Endothelial cell (in vitro differentiated cells): ENCODE measurements at places on chromosomes 1 and 21.

GRCh38 chr1:115323366-115324004, 14.6 kb downstream of the NGF start:
- no peak for DNase-seq

DNA sequence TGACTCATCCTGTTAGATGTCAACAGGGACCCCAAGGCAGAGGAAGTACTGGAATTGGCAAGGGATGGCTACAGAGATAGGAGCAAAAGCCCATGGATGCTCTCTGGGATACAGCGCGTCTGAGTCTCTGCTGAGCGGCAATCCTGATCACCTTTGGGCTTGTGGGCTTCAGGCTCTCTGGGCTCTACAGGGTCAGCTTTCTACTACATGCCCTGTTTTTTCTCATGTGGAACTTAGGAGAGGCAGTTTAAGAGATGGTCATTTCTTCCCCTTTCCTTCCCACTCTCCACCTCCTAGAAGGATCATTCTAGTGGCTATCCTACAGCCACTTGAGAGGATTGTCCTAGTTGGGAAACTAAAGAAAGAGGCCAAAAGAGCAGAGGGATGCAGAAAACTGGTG, 1.3 kb downstream of the LINGO4 start:
- DNase-seq, result no peak

DNA sequence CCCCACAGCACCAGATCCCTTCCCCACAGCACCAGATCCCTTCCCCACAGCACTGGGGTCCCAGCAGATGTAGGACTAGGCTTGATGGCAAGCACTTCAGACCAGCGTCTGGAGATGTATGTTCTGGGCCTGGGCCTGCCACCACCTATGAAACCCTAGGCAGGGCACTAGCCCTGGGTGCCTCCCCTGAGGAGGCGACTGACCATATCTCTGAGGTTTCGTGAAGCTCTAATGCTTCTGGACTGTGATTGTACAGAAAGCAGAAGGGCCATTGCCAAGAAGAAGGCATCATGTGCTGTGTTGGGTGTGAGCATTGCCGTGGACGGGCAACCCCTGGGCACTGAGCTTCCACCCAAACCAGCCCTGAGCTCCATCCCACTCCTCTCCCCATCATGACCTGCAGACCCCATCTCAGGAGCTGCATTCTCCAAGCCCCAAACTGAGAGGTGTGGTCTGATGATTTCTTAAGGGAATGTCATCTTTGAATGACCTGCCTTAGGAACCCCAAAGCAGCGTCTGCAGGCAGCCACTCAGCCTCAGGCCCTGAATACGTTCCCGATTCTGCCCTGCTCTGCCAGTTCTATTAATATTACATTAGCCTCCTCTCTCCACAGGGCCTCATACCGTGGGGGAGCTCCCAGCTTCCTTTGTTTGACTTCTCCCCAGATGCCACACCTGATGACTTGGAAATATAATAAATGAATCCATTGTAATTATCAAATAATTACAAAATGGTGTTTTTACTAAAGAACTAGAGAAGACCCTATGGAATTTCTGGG, 163.4 kb downstream of the TRIM33 start:
- no peak for DNase-seq

DNA sequence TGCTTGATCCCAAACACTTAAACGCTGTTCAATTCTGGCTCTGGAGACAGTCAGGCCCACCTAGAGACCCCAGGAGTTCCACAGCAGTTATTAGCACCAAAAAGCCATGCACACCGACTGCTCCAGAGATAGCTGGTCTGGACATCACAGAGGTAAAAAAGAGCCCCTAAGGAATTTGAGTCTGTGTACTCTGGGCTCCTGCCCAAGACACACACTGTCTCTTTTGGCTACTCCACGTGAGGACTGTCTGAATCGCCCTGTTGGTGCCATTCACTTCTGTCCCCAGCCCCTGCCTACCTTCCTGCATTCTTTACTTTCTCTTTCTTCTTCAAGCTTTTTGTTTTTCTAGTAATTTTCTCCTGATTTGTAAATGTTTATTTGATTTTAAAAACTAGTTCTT, 197.4 kb downstream of the ADGRL2 start:
- DNase-seq, result no peak

GRCh38 chr1:17441265-17441992, 2.0 kb upstream of the RCC2 start:
- DNase-seq, result no peak

DNA sequence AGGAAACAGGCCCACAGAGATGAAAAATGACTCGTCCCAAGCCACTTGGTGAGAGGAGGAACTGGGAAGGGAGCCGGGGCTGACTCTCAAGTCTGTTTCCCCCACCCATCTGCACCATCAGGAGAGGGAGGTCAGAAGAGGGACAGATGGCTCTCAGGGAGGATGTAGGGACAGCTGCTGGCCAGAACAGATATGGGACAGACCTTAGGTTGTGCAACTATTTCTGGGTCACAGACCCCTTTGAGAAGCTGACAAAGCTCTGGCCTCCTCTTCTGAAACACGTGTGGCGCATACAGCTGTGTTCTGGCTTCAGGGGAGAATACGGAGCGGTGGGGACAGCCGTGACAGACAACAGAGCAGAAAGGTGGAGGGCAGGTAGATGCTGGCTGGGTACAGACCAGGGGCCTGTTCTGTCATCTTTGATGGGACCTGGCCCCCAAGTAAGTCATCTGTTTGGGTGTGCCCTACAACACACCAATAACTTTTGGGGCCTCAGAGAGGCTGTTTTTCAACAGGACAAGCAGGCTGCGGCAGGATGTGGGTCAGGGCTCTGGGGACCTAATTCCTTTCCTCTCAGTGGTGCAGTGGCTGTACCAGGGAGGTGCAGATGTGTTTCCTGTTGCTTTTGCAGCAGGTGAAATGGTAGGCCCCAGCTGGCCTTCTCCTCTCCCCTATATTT, 7.3 kb downstream of the SH3BGRL3 start:
- DNase-seq, result no peak

- DNase-seq, result no peak
These were observed 3.7 kb upstream of the FNDC7 start for GRCh38 chr1:108708691-108709660.

- DNase-seq, result no peak
These were observed 48.0 kb downstream of the TOR3A start for GRCh38 chr1:179129702-179130473.

GRCh38 chr1:54645806-54646676, 4.5 kb downstream of the MROH7 start:
- no peak for DNase-seq

GRCh38 chr1:14852291-14852690, 253.8 kb downstream of the KAZN start:
- no peak for DNase-seq

- no peak for DNase-seq
These were observed 12.7 kb downstream of the DDR2 start for GRCh38 chr1:162644986-162645314.
